ENCODE measurements at places on chromosomes 5 and 9.

- DNase-seq: no peak
These were observed 20.6 kb downstream of the TUT7 start for GRCh38 chr9:86333651-86334050.

DNA sequence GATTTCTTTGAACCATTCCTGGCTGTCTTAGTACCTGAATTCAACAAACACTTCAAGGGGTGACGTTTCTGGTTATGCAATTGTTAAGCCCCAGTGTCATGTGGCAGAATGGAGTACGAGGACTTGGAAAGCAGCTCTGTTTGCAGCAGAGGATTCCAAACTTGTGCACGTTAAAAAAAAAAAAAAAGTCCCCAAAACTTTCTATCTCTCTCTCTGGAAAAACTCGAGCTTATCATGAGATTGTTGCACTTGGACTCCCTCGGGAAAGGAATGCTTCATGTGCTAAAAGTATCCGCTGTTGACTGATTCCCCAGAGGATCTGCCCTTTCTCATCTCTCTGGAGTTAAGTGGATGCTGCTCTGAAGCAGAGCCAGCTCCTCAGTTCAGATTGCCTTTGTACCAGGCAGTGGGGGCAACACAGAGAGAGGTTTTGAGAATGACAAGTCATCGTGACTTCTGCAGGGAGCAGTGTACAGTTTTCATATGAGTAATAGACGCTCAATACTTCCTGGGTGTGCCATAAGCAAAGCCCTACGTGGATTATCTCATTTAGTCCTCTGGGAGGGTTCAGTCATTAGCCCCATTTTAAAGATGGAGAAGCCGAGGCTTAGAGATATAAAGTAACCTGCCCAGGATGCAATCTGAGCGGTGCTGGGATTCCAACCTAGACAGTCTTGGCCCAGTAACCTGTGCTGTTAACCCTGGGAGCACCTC, 28.1 kb downstream of the TMOD1 start:
- DNase-seq: no peak

DNA sequence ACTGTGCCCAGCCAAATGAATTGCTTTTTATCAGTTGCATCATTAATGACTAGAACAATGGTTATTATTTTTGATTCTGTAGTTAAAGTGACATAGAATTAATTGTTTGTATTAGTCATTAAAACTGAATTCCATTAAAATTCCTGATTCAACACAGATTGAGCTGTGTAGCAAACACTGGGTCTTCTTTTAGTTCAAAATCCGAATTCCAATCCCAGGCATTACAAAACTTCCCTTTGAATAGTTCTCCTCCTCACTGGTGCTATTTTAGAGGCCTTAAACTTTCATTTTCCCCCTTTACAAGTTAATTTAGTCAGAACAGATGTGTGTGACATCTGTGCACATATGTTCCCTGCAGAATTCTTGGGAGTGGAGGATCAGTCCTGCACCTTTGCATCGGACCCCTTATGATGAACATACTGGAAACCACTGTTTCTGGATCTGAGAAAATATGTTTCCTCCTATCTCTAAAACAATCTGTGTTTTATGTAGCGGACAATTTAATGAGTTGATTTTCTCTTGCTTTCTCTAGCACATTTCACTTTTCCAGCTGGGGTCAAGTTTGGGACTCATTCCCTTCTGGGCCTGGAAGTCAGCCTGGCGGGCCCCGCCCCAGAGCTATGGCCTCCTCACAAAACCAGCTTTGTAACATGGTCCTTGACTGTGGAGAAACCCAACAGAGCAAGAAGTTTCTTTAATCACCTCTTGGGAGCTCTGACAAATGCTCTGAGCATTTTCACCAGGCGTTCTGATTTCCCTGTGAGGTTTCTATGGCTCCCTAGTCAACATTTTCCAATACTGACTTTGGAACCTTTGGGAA, 87.9 kb upstream of the MAMDC2 start:
- DNase-seq: no peak

GRCh38 chr5:168014433-168015123, 276.9 kb upstream of the WWC1 start:
- no peak for DNase-seq

DNA sequence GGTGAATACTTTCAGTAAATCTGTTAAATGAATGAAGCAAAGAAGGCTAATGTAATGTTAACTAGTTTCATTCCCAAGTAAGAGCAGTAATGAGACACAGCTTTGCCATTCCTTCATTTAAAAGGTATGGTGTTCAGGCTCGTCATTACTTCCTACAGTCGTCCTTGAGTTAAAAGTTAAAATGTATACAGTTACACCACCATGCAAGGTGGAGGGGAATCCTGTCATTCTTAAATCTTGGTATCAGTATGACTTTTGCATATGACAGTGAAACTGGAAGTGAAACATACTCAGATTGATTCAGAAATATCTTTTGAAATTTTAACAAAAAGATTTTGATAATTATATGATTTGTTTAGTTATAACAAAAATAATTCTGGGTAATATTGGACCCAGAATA, 25.9 kb downstream of the MTRR start:
- no peak for DNase-seq

GRCh38 chr5:139665626-139666025, 17.5 kb downstream of the CXXC5 start:
- no peak for DNase-seq

All from activated B cell treated with CpG ODN at 0.5 μM for 24 hours (primary cell).